Stimulated activated CD4-positive, alpha-beta T cell treated with anti-CD3 and anti-CD28 coated beads, TNF-alpha, amount 100 ng/mL, for 4 hours (primary cell): ENCODE measurements at places on chromosomes 5 and 9.

DNA sequence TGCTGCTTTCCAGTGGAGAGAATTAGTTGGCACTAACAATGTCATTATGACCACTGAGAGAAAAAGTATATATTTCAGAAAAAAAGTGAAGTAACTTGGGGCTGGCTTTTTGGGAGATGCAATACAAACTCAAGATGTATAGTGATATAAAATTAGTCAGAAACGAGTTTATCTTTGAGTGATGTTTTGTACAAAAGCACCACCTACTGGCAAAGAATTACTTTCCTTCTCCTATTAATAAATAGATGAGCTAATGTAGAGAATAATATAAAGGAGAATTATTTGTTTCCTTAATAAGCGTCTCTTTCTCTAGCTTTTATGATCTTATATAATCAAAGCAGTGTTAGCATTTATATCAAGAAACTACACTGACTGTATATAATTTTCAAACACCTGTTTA lies 158.8 kb downstream of the MEF2C start:
- DNase-seq: no peak

GRCh38 chr9:16396389-16396788 lies 474.1 kb downstream of the BNC2 start:
- DNase-seq: no peak

GRCh38 chr5:151132963-151133362 lies 24.6 kb downstream of the ANXA6 start:
- no peak for DNase-seq

GRCh38 chr9:24218656-24219055 lies 327.0 kb downstream of the IZUMO3 start:
- DNase-seq: no peak

DNA sequence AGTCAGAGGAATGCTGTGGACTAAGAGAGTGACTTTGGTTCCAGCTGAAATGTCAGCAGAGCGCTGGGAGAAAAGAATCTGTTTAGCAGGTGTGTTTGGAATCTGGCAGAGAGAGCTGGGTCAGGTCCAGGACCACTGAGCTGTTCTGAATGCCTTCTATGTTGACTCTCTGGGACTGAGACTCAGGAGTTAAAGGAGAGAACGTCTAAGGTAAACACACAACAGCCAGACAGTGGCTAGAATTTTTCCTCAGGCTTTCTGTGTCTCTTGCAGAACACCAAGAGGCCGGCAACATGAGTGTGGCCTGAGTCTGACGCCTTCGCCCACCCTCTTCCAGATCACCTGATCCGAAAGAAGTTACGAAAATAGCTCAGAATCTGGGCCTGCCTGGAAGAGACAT lies 107.2 kb upstream of the ZNF462 start:
- no peak for DNase-seq

DNA sequence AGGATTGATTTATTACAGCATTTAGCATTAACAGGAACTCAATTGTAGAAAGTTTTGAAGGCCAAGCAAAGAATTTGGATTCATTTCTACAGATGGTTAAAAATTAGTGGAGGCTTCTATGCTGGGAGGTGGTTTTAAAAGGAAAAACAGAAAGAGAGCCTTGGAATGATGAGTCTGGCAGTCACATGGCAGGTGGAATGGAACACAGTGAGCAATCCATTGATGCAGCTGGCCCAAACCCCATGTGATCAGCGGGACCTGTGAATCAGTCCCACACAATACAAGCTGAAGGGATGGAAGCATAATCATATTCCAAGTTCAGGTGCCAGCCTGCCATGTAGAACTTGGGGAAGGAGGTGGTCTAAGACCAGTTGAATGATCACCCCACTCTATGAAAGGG lies 147.9 kb downstream of the PIP5K1B start:
- no peak for DNase-seq

GRCh38 chr9:71626395-71626794 lies 141.9 kb downstream of the CEMIP2 start:
- no peak for DNase-seq

DNA sequence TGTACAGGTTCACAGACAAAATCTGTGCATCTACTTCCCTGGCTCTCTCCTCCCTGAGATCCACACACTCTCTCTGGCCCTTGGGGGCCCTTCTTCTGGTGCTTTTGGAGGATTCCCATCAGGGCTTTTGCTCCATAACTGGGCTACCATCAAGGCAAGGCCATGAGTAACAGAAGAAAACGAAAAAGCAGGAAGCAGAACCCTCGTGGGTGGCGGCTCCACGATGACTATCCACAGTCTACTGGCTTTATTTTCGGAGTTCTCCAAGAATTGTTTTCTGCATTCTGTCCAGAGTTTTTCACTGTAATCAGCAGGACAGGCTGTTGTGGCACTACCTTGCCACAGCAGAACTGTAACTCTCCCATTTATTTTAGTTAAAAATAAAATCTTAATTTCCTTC lies 19.9 kb downstream of the PNPLA7 start:
- no peak for DNase-seq

DNA sequence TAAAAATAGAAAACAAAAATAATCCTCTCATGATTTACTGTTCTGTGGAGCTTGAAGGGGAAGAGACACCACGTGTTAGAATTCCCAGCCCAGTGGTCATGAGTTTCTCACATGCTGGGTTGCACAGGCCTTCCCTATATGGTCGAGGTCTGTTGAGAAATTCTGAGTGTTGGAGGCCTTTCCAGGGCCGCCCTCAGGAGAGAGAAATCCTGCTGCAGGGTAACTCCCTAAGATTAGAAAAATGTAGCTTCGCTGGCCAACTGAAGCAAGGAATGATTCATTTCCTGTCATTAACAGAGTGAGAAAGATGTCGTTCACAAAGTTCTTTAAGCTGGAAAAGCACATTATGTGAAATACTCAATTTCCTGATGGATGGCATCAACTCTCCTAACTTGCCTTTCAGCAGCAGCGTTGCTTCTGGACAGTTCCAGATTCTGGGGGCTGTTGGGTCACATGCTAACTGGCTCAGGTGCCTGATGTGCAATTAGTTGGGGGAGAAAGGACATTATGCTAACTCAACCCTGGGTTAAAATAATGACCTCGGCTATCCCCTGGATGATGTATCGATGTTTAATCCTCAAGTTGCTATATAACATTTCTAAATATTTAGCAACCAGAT lies 104.8 kb upstream of the CD180 start:
- no peak for DNase-seq
